ENCODE measurements at places on chromosomes 12 and 14.

DNA sequence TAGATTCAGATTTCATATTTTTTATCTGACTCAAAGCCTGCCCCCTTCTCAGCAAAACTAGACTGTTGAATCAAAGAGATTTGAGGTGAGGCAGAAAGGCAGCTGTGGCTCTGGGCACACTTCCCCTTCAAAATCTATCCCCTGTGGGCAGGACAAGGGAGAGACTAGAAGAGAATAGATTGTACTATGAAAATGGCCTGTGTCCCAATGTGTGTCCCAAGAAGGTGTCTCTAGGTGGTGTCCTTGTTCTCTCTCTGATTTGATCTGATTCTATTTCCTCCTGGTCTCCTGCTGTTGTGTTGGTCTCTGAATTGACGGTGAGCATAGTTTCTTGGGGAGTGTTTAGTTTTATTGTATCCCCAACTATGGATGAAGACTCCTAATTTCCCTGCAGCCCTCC, 565.8 kb upstream of the ATP2B1 start:
- no peak for DNase-seq

- DNase-seq = no peak
Observed at GRCh38 chr12:116524964-116525379, 34.2 kb upstream of the MAP1LC3B2 start.

DNA sequence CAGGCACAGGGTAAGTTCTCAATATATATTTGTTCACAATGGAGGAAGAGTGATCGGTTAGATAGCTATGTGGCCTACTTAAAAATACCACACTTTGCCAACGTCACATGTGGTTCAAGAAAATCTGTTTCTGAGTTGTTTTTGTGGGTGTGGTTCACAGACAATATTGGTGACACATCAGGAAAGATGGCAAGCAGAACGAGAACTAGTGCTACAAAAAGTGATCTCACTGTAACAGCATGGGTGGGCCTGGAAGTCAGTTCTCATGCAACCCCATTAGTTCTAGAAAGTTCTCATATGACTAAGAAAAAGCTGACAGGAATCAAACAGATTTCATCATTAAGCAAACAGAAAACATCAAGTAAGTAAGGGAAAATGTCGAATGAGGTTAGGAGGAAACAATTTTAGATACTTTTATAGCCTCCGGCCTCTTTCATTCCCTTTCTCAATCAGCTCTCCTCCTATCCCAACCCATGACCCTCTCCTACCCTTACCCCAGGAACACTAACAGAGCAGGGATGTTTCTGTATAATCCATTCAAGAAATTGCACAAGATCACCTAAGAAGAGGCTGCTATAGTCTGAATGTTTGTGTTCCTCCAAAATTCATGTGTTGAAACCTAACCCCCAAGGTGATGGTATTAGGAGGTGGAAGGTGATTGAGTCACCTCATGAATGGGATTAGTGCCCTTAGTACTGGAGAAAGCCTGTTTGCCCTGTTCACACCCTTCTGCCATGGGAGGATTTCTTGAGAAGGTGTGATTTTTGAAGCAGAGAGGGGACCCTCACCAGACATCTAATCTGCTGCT, 15.5 kb upstream of the NTN4 start:
- DNase-seq = no peak

GRCh38 chr14:100261621-100262020, 22.7 kb downstream of the YY1 start:
- no peak for DNase-seq

DNA sequence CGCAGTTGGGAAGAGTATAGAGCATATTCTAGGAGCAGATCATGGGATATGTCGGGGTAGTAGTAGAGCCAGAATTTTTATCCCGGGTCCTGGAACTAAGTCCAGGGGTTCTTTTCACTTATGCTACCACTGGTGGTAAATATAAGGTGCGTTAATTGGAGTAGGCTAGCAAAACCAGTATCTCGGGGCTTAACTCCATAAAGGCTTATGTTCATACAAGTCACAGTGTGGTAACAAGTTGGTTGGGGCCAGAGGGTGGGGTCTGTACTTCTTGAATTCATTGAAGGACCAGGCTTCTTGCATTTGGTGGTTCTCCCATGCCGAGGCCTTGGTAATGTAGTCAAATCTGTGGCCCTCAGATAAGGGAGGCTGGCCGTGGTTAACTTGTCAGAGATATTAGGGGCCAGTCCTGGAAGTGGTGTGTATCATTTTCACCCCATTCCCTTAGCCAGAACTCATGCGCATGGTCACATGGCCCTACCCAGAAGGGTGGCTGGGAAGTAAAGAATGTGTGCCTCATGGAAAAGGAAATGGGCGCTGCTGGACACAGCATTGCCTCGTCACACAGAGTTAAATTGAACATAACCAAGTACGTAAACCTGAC, 1.5 kb upstream of the ZNF641 start:
- DNase-seq = no peak

- no peak for DNase-seq
Observed at GRCh38 chr14:106681568-106681967, 1155.2 kb downstream of the TMEM121 start.

DNA sequence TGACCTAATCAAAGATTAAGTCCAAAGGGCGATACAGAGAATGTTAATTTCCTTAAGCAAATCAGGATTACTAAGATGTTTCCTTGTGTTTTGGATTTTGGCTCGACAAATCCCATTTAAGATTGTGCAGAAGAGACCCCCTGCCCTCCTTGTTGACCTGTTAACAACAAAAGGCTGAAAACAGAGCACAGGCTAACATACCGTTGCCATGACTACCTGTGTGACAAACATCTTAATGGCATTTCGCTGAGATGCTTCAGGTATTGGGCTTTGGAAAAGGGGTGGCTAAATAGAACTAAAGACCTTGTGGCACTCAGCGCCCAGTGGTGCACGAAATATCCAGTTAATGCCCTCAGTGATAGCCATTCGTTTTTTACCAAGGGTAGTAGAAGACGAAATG, 1532.3 kb upstream of the TMEM132C start:
- no peak for DNase-seq

GRCh38 chr14:87122166-87122565, 870.8 kb downstream of the GALC start:
- DNase-seq = no peak

GRCh38 chr12:75913502-75914351, 117.8 kb downstream of the PHLDA1 start:
- no peak for DNase-seq

DNA sequence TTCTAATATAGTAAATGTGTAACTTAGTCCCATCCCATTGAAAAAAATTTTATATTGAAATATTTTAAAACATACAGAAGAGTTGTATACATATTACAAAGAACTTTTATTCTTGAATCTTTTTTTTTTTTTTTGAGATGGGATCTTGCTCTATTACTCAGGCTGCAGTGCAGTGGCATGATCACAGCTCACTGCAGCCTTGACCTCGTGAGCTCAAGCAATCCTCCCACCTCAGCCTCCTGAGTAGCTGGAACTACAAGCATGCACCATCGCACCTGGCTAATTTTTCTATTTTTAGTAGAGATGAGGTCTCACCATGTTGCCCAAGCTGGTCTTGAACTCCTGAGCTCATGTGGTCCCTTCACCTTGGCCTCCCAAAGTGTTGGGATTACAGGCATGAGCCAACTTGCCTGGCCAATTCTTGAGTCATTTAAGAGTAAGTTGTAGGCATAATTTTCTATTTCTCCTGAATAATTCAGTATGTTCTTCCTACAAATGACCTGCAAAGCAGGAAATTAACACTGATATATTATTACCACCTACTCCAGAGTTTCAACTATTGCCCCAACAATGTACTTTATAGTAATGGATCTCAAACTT, 153.0 kb upstream of the BMP4 start:
- DNase-seq = no peak

DNA sequence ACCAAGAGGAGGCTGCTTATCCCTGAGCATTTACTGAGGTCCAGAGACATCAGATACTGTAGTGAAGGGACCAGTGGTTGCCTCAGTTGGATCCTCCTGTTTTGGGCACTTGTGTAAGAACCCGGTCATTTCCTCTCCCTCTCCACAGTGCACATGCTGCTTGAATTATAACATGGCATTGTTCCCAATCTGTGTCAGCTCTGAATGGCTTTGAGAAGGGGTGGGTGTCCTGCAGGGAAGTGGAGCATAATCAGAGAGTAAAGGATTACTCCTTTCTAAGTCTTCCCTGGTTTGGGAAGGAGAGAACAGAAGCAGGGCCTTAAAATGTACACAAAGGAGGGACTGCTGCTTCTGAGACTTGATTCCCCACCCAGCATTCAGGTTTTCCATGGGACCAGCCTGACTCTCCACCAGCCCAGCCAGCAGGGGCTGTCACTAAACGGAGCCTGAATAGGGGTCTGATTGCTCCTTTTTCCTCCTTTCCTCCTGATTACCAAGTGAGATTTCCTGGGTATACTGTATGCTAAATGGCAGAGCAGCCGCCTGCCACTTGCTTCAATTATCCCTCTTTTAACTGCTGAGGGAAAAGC, 78.4 kb downstream of the NRXN3 start:
- DNase-seq = no peak

GRCh38 chr14:101563654-101564443, 2.6 kb downstream of the DIO3 start:
- no peak for DNase-seq

- DNase-seq = no peak
Observed at GRCh38 chr14:61526405-61527312, 168.7 kb upstream of the HIF1A start.

- no peak for DNase-seq
Observed at GRCh38 chr12:23356927-23357708, 592.4 kb downstream of the SOX5 start.

DNA sequence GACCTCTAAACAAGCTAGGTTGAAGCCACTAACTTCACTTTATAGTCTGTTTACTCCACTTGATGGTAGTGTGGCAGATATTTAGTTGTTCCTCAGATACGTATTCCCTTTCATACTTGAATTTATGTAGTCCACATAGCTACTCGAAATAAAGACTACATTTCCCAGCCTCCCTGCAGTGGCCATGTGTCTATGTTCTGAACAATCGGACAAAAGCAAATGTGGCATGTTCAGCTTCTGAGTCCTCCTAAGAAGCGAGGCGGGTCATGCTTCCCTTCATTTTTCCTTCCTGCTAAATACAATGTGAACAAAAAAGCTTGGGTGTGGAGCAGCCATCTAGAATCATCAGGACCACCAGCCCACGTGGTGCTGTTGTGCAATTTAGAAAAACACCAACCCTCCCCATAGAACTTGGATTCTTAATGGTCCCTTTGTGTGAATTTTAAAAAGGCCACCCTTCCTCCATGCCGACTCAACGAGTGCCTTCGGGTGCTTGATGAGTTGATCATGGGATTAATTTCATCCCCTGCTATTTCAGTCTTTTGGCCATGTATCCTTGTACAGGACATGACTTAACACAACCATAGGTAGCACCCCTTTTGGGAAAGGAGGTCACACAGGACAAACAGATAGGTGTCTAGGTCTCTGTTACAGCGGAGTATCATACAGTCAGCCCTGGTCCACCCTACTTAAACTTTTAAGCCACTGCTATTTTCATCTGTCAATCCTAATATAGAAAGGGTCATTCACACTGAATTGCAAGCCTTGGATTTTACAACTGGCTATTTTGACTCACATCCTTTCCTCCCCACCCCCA, 60.7 kb downstream of the ZFC3H1 start:
- DNase-seq = no peak

DNA sequence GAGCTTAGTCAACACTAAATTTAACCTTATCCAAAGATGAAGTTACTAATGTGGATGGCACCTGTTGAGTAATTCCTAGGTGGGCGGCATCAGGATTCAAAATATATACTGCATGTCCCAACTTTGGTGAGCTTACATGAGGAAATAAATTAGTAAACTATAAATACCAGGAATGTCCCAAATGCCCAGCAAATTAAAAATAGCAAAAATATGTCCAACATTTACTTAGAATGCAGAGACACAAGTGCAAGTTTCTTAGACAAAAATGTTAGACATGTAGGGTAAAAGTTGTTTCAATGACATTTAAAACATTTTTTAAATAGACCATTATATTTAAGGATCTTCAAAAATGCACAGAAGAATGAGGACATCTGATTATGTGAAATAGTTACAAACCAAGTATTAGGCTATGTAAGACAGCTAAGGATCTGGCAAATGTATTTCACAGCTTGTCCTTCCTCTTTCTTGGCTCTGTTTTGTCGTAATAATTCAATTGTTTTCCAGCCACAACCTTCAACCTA, 115.9 kb downstream of the NAV3 start:
- DNase-seq = no peak

DNA sequence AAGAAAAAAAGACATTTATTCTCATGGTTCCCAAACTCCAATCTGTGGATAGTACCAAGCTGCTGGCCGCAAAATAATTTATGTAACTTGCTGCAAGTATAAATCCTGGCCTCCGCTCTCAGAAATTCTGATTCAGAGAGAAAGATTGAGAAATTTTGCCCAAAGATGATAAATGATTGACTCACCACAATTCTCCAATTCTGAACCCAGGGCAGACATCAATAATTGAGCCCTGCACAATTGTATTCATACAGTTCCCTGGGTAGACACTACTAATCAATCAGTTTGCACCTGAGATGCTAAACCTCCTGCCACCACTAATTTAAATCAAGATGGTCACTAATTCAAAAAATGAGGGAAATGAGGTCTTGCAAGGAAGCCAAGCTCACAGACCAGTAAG, 38.2 kb downstream of the TRPV4 start:
- DNase-seq = no peak

GRCh38 chr12:47769234-47770085, 3.6 kb upstream of the SLC48A1 start:
- DNase-seq = no peak

DNA sequence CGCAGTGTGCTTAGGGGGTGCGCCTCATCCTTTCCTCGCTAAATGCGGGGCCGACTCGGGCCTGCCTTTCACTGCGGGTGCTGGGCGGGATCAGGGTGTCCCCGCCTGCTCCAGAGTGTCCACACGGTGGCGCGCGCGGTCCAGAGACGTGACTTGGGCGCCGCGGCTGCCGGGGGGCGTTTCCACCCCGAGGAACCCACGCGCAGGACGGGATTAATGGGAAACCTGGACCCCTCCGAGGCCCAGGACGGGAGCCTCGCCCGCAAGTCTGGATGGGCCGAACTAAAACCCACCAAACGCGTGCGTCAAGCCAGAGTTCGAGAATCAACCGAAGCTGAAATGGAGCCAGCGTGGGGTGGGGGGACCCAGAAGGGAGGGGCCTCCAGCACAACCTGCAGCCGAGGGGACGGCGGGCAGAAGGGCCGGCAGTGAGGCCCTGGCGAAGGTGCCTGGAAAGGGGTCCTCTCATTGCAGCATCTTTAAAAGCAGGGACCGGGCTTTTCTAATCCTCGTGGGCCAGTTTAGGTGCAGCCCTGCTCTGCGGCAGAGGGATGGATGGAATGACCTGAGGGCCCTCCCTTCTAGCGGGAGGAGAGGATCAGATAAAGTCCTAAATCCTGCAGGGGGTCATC, 93.3 kb downstream of the NINJ2 start:
- DNase-seq = peak; percentile 92

GRCh38 chr12:113463746-113464451, 7.8 kb downstream of the LHX5 start:
- DNase-seq = no peak

- no peak for DNase-seq
Observed at GRCh38 chr14:67806246-67806645, 10.1 kb downstream of the ZFYVE26 start.

DNA sequence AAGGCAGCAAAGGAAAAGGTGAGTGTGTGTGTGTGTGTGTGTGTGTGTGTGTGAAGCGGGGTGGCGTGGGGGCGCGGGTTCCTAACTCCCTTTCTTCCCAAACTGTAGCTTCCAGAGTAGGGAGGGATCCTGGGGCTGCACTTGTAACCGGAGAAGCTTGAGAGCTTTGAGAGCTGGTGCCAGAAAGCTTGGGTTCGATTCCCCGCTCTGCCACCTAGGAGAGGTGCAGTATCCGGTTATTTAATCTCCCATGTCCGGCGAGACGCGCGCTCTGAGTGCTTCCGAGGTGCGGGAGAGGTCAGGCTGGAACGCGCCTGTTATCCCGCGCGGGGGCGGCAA, 7.2 kb upstream of the RACGAP1 start:
- no peak for DNase-seq

All from transverse colon (tissue), 4 donors.